ENCODE measurements at places on chromosomes 2 and 18. TPM values are rescaled to one million over a fixed set of nuclear protein-coding genes. Genes with fewer than 3 reads are reported as not detected.

Gene EMX1
- not detected for total RNA-seq

Gene TANC1
- total RNA-seq: 98.1 TPM

Gene TUBA3D
- total RNA-seq: not detected

Gene DNAH7
- under 0.01 TPM for total RNA-seq

Gene TIA1
- 105 TPM for total RNA-seq

Gene KDM3A
- 31.0 TPM for total RNA-seq

Gene SP110
- total RNA-seq: 10.1 TPM

Gene POTEI
- total RNA-seq: 0.48 TPM

Gene UGT1A8
- not detected for total RNA-seq

Gene FAM228A
- 0.10 TPM for total RNA-seq

Measured in vein endothelial cell (primary cell).